WTC11 (cell line): ENCODE measurements at places on chromosomes 7 and 10. TPM values are rescaled to one million over a fixed set of nuclear protein-coding genes. Genes with fewer than 3 reads are reported as not detected.

DNA sequence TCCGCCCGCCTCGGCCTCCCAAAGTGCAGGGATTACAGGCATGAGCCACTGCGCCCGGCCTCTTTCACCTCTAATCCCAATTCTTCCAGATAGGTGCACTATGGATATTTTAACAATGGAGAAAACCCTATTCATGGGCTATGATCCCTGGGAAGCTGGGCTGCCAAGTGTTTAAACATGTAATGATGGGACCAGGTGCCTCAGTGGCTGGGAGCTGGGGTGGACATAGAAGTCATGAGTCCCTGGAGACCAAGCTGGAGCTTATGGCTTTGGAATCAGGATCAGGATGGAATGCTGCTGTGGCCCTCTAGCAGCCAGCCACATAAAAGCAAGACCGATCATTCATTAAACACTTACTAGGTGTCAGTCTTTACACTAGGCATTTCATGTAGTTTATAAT is 41.8 kb upstream of the IGFBP3 start:
- DNase-seq: no peak

- no peak for DNase-seq
These were observed 133.3 kb upstream of the NAMPT start for GRCh38 chr7:106418094-106418493.

DNA sequence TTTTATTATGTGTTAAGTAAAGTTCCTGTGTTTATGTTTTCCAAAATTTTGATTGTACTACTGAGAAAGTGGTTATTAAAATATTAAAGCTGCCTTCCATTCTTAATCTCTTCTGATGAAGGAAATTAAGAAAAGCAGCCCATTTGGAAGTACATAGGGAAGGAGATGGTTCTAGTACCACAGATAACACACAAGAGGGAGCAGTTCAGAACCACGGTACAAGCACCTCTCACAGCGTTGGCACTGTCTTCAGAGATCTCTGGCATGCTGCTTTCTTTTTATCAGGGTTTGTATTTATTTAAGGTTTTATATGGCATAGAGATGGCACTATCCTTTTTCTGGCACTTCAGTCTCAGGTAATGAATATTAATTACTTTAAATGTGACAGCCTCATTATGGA is 111.6 kb downstream of the PHTF2 start:
- no peak for DNase-seq

The TRPV6 gene
- total RNA-seq: 0.63 to 2.0 TPM (median 0.80 TPM) in 3 replicates

GRCh38 chr7:34080513-34080912 is 175.2 kb downstream of the BMPER start:
- no peak for DNase-seq

DNA sequence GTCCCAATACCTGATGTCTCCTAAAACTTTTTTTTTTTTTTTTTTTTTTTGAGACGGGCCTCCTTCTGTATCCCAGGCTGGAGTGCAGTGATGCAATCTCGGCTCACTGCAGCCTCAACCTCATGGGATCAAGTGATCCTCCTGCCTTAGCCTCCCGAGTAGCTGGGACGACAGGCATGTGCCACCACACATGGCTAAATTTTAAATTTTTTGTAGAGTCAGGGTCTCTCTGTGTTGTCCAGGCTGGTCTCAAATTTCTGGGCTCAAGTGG is 28.4 kb downstream of the GTF2IRD1 start:
- no peak for DNase-seq
